ENCODE measurements at places on chromosomes 3 and 15.

DNA sequence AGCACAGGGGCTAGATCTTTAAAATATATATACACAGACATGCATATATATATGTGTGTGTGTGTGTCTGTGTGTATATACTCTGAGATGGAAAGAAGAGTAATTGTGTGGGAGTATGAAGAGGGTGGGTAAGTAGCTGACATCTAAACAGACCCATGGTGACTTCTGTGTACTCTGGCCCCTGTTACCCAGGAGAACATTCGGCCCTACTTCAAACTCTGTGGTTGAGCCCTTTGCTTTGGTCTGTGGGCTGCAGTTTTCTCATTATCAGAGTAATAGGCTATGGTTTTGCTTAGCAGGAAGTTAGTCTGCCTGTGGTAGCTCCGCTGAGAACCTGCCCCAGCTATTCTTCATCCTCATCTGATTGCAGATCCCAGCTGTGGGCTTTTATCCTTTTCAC, 141.4 kb downstream of the RBPMS2 start:
- no peak for DNase-seq

GRCh38 chr15:93159930-93160329, 70.9 kb upstream of the RGMA start:
- no peak for DNase-seq

GRCh38 chr3:129934234-129935123, 40.0 kb upstream of the TRH start:
- peak; percentile 54 for DNase-seq

- no peak for DNase-seq
Observed at GRCh38 chr3:99607151-99607550, 31.2 kb upstream of the COL8A1 start.

DNA sequence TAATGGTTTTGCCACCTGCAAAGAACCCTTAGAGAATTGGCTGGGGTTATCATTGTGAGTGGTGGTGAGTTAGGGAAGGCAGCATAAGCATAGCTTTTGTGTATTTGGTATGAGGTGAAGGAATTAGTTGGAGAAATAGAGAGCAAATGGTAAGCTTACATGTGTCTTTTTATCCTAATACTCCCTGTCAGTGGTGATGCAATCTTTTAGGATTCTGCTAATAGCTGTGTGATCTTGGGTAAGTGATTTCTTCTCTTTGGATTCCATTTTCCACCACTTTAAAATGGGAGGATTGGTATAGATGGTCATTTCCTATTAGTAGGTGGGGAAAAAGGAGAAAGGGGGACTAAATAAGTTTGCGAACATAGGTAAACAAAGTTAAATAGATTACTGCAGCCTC, 30.9 kb downstream of the PIAS1 start:
- DNase-seq: no peak

- DNase-seq: no peak
Observed at GRCh38 chr3:121592856-121593702, at the start of gene FBXO40. Gene FBXO40, plus strand, starts transcription at chr3:121593379. Its CDS starts 27,197 bp downstream, at chr3:121620576.

DNA sequence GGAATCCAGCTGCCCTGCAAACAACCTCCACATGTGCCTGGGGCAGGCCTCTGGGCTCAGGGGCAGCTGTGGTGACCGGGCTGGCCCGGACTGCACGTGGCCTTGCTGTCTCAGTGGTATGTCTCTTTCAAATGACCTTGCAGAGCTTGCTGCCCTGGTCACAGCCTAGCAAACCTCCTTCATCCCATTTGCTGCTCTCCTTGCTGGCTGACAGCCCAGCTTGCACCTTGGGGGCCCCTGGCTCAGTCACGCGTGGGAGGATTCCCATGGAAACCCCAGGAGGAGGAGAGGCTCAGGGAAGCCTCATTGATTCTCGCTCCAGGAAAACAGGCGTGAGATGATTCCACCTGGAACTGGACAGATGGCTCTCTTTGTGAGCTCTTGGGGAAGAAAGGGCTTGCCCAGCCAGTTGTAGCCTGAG, 5.6 kb downstream of the SPSB4 start:
- DNase-seq: no peak

DNA sequence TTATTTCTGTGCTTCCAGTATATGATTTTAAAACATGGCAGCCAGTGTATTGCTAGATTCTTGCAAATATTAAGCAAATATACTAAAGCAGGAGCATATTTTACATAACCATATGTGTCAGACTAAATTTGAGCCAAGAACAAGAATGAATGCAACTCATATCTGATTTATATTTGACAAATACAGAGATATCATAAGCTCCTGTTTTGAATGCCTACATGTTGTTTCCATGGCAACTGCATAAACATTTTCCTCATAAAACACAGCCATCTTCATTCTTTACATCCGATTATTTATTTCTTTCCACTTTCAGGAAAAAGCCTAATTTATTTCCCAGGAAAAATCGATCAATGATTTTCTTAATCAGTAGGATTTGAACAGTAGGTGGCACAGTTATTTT, 172.2 kb upstream of the TSPAN3 start:
- no peak for DNase-seq

- DNase-seq: peak; percentile 68
Observed at GRCh38 chr3:63933459-63933858, 21.3 kb upstream of the SCAANT1 start.

DNA sequence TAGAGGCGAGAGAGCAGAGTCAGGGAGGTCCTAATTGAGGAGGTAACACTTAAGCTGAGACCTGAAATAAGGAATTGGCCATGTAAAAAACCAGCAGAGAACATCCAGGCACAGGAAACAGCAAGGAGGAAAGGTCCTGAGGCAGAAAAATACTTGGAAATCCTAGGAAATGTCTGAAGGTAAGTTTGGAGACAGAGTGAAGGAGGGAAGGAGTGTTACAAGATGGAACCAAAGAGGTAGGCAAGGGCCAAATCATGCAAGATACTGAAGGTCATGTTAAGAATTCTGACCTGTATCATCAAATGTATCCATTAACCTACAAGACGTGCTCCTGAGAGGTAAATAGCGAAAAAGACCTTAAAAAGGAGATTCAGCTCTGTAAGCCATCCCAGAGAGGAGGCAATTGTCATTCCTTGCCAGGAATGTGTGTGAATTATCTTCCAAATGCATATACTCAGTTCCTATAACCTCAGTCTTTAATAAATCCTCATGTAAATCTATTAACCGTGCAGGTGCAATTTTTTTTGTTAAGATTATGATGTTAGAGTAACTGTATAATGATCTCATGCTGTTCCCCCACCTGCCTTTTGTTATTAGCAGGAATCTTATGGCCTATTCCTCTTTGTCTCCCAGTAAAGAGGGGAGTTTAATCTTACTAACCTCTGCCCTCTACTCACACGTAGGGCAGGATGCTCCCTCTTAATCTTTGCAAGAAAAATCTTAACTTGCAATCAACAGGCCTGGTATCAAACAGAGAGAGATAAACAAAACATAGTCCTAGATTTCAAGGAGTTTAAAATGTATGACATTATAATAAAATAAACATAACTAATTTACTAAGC, 166.9 kb downstream of the ULK4 start:
- DNase-seq: no peak

DNA sequence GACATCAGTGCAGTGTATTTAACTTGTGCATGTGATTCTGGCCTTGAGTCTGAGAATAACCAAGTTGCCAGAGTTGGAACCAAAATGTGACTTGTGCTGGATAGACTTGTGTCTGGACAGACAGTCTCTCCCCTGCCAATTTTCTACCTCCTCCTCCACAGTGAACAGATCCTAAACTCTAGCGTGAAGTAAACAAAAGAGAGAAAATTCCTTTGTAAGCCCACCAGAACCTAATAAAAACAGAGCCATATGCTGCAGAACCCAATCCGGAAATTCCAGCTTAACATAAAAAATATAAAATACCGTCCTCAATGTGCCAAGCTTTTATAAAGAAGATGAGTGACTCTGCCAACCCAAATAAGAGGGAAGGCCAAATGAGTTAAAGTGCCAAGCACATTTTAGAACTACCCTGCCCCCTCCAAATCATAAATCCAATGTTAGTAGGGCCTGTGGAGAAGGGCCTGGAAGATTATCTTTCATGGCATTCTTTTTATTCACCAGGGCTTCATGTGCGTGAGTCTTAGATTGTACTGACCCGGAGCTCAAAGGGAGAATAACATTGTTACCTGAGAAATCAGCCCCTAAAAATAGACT, 344.6 kb upstream of the PROK2 start:
- DNase-seq: no peak

- DNase-seq: no peak
Observed at GRCh38 chr3:10722911-10723310, 93.1 kb upstream of the SLC6A11 start.
